Fibroblast of skin of left biceps (primary cell): ENCODE measurements at places on chromosomes 5 and 9.
A peak's percentile ranks its signal among the peaks of the same experiment; 100 is the strongest.

DNA sequence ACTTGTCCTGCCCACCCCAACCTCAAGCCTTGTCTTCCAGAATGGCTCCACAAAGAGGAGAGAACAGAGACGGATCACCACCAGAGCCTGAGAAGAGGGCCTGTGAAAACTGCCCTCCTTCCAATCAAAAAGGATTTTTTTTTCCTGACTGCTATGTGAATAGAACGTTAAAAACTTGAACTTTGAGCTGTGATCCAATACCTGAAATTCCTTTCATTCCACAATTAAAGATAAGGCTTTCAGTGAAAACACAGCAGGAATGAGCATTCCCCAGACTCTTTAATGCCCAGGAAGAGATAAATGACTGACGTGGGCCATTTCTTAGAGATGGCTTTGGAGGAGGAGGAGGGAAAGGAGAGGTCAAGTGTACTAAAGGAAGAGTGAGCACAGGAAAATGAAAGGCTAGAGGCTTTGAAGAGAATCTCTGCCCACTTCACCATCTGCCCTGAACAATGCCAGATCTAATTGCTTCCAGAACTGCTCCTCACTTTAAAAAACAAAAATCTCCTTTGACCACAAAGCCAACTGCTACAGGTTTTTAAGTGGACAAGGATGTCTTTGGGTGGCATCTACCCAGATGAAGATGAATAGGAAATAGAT lies 177.9 kb upstream of the MAP3K1 start:
- no peak for DNase-seq

- no peak for DNase-seq
These were observed 13.2 kb upstream of the AGGF1 start for GRCh38 chr5:77016962-77017361.

DNA sequence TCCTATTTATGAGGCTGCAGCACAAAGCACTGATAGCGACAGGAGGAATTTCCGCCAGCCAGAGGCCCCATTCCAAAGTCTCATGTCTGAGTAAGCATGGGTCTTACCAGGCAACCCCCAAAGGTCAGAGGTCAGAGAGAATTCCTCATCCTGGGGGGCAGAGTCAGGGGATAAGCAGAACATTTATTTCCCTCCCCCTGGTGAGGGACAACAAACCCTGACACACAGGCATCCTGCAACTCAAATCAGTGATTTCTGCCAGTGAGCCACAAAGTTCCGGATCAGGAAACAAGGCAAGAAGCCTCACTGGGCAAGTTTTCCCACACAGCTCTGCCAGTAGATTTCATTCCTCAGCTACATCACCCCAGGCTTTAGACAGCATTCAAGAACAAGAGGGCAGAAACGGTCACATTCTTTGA lies 37.0 kb downstream of the ADAMTS12 start:
- DNase-seq, result no peak

- no peak for DNase-seq
These were observed 326.4 kb upstream of the KLF4 start for GRCh38 chr9:107815782-107816560.

- DNase-seq, result no peak
These were observed 34.5 kb upstream of the FAM151B start for GRCh38 chr5:80453366-80453765.

- peak; percentile 87 for DNase-seq
These were observed 43.4 kb upstream of the CDKN2B start for GRCh38 chr9:22052376-22052945.

DNA sequence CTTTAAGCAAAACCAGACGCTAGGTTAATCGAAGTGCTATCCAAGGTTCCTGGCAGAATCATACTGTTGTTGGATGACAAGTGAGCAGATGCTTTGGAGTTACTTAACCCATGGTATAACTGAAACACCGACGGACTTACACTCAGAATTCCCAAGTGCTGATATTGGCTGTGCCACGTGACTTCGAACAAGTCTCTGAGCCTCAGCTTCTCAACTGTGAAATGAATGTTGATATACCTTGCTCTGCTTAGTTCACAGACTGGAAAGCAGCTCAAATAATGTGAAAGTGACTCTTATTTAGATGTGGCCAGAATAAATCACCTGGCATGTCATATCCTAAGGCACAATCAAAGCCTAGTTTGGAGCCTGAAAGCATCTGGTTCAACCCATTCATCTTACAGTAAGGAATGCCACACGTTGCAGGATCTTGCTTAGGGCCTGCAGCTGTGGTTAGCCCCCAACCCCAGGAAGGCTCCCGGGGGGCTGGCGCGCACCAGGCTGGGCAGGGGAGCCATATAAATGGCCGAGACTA lies 759 bp downstream of the GEMIN5 start:
- DNase-seq, result no peak

GRCh38 chr5:15757103-15757502 lies 257.1 kb downstream of the FBXL7 start:
- DNase-seq, result peak; percentile 84

DNA sequence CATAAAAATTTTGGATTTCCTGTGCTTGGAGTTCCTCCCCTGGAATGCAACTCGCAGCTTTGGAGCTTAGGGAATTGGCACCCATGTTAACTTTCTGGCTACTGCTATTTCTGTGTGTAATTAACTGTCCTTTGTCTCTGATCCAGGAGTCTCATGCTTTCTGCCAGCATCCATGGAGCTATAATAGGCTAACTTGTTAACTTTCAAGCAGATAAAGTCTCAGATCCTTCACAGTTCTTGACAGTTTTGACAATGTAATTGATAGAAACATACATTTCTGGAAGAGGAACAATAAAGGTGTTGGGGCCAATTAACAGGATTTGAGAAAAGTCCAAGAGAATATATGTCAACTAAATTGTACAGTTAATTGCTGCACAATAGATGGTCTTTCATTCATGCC lies 290.2 kb upstream of the PRDM9 start:
- no peak for DNase-seq

DNA sequence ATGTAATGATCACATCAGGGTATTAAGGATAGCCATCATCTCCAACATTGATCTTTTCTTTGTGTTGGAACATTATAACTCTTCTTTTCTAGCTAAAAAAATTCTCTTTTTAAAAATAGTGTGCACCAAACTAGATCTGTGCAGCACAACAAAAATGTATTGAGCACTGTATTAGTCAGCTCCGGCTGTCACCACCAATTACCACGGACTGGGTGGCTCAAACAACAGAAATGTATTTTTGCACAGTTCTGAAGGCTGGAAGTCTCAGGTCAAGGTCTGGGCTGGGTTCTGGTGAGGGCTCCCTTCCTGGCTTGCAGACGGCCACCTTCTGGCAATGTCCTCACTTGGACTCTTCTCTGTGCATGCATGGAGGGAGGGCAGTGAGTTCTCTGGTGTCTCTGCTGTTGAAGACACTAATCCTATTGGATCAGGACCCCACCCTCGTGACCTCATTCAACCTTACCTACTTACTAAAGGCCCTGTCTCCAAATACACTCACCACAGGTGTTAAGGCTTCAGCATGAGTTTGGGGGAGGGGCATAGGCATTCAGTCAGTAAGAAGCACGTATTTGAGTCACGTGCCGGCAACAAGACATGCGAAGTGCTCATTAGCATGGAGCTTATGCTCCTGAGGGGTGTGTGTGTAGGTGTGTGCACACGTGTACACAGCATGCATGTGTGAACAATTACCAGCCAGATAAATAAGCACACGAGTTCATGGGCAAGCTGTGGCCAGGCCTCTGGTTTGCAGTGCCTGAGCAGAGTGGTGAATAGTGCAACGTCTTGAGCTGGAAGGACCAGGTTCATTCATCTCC lies 89.4 kb upstream of the SH3PXD2B start:
- DNase-seq, result no peak

- DNase-seq, result no peak
These were observed 385.5 kb downstream of the GLIS3 start for GRCh38 chr9:3914416-3914815.

DNA sequence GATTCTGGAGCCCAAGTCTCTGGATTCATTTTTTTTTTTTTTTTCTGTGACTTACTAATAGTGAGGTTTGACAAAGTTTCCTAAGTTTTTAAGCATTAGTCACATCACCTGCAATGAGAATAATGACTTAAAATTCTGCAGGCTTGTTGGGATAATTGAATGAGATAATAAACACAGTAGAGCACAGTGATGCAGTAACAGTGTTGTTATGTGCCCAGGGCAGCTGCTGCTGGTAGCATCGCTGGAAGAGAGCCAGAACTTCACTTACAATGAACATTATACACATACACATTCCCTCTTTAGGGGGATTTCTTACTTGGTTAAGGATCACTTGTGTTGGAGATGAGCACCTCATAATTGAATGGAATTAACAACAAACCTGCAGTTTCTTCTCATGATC lies 78.9 kb downstream of the ALDH7A1 start:
- DNase-seq, result no peak

GRCh38 chr5:59190746-59191145 lies 607.9 kb downstream of the RAB3C start:
- DNase-seq, result no peak

DNA sequence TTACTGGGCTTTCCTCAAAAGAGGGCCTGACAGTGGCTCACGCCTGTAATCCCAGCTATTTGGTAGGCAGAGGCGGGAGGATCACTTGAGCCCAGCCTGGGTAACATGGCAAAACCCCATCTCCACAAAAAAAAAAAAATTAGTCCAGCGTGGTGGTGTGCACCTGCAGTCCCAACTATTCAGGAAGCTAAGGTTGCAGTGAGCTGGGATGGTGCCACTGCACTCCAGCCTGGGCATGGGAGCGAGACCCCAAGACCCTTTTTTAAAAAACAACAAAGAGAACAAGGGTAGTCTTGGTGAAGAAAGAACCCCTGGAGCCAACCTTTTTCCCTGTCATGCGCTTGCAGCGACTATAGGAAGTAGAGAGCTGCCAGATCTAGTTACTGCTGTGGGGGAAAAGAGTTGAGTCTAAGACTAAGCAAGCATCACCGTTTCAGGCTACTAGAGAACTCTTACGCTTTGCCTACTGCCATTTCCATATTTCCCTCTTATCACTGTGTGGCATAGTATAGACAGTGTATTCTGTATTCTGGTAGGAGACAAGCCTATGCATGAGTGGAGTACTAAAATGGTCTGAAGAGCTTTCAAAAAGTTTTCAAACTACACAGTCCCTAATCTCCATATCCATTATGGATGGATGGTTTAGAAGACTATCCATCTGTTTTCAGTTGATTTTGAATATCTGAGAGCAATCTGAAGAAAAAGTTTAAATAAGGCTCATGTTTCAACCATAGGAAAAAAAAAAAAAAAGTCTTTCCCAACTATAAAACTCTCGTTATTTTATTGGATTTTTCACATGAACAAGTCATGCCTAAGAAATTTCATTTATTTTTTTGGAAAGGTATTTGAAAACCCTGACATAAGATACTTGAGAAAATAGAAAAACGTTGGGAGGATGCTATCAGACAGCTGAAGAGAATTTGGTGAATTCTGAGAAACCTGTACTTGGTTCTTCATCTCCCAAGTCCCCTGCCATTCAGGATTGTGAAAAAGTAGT lies 2.6 kb downstream of the C9orf40 start:
- no peak for DNase-seq

DNA sequence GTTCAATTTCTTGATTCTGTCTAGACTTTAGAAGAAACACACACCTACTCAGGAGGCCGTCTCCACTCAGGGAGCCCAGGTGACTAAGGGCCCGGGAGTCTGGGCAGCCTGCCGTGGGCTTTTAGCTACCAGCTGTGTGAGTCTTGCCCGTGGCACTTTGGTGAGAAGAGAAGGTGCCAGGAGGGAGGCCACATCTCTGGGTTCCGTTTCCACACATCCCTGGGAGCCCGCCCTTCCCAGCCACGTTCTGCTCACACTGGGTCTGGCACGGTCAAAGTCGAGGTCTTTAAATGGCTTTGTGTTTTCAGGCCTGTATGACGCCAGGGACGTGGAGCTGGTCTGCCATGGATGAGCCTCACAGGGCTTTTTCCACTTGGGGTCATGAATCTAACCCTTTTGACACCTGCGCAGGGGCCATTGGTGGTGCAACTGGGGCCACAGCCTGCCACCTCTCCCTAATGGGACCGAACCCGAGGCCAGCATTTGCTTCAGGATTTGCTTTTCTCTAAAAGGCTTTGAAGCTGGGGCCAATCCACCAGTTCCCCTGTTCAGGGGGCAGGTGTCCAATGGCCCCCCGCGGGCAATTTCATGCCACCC lies 17.2 kb upstream of the FCN2 start:
- no peak for DNase-seq

GRCh38 chr5:161400583-161400982 lies 145.9 kb downstream of the GABRB2 start:
- no peak for DNase-seq

GRCh38 chr9:3080951-3081350 lies 237.1 kb upstream of the PUM3 start:
- no peak for DNase-seq

DNA sequence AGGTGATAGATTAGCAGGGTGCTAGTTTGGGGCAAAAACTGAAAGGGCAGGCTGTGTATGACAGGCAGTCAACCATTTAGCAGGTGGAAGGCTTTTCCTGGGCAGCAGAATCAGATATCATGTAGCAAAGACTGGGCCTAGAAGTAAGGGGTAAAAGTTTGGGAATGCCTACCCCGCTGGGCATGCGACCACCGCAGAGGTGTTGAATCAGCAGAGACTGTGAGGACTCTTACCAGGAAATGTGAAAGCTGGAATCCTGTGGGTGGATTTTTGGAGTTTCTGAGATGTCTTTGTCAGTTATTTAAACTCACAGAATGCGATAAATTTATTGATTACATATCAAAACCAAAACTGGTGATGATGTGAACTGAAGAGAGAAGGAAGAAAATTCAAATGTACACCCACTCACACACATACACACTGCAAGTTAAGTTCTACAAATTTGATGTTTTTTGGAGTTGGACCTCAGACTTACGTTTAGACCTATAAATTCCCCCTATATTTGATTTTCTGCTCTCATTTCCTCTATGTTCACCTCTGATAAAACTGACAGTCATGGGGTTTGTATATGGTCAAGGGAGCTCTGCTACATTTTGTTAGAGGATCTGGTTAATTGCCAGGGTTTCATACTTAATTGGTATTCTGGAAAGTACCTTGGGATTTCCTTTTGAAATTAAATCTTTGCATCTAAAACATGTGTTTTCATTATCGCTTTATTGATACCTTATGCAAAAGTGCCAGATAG lies 333.6 kb downstream of the CSNK1G3 start:
- DNase-seq, result no peak

DNA sequence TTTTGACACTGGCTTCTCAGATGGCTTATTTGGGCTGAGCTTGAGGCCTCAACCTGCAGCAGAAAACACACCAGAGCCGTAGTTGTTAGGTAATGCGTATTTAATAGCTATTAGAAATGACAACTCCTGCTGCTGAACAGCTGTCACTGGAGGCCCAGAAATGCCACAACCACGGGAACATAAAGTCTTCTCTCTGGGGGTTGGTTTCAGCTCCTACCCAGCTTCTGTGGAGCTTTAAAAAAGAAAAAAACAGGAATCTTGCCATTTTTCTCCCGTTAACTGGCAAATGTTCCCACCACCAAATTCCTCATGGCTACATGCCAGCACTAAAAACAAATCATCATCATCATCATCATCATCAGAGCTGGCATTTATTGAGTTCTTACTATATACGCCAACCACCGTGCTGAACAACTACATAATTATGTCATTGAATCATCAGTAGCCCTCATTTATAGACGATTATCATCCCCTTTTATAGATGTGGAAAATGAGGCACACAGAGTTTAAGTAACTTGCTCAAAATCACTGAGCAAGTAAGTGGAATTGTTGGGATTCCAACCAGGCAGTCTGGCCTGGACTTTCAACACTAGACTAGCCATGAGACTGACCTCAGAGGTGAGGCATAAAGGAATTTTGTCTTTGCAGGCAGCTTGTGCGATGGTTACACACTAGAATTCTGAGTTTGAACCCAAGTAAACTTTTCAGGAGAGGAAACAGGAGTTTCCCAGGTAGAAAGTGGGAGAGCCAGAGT lies 185.3 kb upstream of the WWC1 start:
- peak; percentile 44 for DNase-seq
